Thoracic aorta (tissue), 2 donors: ENCODE measurements at places on chromosomes 2 and 18.
A peak's percentile ranks its signal among the peaks of the same experiment; 100 is the strongest.

- DNase-seq, result no peak
Measured at GRCh38 chr2:113207021-113207420, 33.2 kb downstream of the PSD4 start.

DNA sequence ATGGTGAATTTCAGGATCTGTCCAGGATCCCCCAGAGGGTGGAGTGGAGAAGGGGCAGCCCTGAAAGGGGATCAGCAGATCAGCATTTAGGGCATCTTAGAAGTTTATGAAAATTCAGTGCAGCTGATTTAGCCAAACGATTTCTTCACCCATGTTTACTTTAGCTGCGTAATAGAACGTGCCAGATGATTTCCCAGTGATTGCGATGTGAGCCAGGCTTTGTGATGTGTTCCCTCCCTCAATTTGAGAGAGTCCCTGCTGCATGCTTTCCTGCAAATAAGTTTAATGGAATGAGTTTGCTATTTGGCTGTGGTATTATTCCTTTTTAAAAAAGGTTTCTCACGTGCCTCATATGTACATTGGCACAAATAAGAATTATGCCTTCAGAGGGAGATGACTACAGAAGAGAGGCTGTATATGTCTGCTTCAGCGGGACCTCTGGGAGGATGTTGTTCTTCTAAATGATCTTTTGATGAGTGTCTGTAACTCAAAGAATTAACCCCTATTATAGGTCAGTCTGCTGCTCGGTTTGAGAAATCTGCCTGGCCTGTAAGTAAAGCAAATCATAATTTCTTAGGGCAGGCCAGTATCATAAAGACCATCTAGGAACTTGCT lies 111.9 kb downstream of the MRO start:
- no peak for DNase-seq

- no peak for DNase-seq
Measured at GRCh38 chr2:240351088-240351741, 84.2 kb upstream of the GPC1 start.

DNA sequence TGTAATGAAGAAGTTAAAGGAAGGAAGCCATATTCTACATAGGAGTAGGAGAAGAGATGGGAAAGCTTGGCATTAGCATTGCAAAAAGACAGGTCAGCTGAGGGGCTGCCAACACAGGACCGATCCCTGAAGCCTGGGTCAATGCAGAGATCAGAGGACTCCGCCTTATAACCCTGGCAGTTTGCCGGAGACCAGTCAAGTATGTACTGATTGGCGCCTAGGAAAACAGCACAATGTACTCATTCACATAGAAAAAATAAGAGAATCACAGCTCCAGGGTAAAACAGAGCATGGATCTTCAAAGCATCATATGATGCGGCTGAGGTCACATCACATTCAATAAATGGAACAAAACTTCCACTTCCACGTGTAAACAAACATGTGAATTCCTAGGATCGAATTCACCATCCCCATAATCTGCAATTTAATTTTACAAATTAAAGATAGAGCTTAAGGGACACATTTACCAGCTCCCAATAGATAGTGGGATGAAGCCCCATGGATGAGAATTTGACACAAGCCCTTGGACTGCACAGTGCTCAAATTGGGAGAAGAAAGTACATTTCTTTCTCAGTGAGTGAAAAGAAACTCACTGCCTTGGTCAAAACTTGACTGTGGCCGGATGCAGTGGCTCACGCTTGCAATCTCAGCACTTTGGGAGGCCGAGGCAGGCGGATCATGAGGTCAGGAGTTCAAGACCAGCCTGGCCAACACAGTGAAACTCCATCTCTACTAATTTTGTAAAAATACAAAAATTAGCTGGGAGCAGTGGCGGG lies 135.0 kb upstream of the KLHL14 start:
- DNase-seq, result no peak

DNA sequence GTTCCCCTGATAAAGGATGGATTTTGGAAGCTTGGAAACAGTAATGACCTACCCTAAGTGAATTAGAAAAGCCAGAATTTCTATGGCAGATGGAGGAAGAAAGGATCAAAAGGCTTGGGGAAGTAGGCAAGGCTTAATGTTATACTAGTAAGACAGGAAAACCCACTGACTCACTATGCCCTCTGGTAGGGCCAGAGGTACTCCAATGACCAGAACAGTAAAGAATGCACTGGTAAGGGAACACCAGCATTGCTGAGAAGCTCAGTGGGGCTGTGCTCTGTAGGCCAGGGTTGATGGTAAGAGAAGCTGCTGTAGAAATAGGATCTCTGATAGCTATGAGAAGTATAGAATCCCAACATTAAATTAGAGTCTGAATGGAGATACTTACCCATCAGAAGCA lies 126.4 kb downstream of the GFPT1 start:
- DNase-seq, result no peak

GRCh38 chr2:241951920-241952319 lies 82.4 kb downstream of the RTP5 start:
- DNase-seq, result no peak

DNA sequence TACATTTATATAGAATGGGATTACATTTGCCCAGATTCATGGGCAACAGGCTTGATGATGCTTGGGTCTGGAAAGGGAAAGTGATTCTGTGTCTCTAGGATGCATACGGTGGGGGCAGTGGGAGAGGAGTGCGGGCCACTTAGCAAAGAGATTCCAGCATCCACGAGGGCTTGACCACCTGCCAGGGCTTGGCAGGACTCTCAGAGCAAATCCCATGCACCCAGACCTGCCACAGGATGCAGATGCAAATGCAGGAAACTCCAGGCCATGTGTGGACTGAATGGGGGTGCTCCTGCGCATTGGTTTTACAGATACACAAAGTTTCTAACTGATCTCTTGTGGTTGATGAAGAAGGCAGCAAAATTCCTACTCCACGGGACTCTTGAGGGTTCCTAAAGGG lies 334.7 kb downstream of the CYRIA start:
- no peak for DNase-seq

GRCh38 chr2:44479127-44479887 lies 117.6 kb downstream of the CAMKMT start:
- no peak for DNase-seq

DNA sequence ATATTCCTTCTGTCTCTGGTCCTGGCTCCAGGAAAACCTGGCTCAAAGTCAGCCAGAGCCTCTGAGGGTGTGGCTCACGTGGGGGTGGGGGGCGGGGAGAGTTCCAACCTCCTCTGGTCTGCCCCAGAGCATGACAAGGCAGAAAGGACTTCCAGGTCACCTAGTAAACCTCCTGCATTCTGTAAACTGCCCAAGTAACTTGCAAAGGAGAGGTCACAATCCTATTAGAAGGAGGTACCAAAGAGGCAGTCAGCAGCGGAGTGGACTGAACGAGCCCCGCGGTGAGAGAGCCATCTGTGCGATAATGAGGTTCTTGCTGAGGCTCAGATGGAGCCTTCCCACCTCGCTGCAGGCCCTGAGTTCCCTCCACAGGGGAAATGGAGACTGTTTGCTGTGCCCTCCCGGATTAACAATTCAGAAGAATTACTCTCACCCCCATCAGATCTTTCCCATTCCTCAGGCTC lies 58.9 kb upstream of the GATA6 start:
- DNase-seq, result no peak

- DNase-seq, result no peak
Measured at GRCh38 chr2:233184669-233185068, 66.8 kb upstream of the ATG16L1 start.

DNA sequence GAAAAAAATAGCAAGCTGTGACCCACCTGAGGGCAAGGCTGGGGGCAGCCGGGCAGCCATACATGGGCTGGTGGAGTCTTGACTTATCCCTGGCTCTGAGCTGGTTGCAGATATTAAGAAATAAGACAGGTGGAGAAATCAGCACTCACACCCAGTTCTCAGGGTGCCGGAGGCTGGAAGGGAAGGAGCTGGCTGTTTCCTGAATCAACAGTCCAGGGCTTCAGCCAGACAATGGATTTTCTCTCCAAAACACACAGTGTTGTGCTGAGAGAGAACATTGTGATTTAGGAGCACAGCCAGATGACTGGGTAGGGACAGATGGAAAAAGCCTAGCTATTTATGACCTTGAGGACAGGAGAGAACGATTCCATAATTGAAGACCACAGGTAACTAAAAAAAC lies 208.8 kb downstream of the LDLRAD4 start:
- DNase-seq, result peak; percentile 41

- no peak for DNase-seq
Measured at GRCh38 chr2:29597035-29597434, 324.4 kb downstream of the ALK start.

DNA sequence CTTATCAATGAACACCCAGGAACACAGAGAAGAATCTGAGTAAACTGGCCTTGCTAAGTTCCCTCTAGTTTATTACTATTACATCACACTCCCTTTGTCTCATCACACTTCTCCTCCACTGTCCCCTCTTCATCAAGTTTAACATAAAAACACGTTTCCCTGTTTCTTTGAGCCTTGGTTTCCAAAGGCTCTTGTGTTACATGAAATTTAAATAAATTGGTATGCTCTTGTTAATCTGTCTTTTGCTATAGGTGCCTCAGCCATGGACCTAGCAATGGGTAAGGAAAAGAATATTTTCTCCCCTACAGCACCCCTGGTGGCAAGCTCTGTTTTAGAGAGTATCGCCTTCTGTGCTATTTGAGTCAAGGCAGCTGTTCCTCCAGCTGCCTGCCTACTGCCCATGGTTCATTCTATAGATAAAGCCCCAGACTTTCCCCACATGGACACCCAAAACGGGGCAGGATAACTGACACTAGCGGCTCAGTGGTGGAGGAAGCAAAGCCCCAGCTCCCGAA lies 31.8 kb downstream of the TGIF1 start:
- no peak for DNase-seq
